ENCODE measurements at places on chromosomes 13 and 19.

GRCh38 chr19:35919306-35919705 lies 11.2 kb upstream of the TYROBP start:
- no peak for DNase-seq

DNA sequence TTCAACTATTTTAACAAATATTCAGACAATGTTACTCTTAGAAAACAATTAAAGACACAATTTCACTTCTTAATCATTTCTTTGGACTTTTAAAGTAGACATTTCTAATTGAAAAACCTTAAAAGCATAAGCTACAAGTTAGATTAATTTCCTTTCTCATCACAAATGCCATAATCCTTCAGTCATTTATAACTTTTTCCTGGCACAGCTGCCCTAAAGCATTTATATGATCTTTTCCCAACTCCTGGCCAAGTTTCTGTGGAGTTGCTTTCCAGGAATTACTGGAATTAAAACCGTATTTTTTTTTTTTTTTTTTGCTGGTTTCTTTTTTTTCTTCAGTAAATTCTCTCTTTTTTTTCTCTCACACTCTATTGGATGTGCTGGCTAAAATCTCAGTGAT lies 615.9 kb downstream of the TBC1D4 start:
- DNase-seq = no peak

GRCh38 chr19:51121257-51121656 lies 3.4 kb upstream of the SIGLEC9 start:
- peak; percentile 43 for DNase-seq

- no peak for DNase-seq
Measured at GRCh38 chr13:83086948-83087347, 795.3 kb downstream of the SLITRK1 start.

DNA sequence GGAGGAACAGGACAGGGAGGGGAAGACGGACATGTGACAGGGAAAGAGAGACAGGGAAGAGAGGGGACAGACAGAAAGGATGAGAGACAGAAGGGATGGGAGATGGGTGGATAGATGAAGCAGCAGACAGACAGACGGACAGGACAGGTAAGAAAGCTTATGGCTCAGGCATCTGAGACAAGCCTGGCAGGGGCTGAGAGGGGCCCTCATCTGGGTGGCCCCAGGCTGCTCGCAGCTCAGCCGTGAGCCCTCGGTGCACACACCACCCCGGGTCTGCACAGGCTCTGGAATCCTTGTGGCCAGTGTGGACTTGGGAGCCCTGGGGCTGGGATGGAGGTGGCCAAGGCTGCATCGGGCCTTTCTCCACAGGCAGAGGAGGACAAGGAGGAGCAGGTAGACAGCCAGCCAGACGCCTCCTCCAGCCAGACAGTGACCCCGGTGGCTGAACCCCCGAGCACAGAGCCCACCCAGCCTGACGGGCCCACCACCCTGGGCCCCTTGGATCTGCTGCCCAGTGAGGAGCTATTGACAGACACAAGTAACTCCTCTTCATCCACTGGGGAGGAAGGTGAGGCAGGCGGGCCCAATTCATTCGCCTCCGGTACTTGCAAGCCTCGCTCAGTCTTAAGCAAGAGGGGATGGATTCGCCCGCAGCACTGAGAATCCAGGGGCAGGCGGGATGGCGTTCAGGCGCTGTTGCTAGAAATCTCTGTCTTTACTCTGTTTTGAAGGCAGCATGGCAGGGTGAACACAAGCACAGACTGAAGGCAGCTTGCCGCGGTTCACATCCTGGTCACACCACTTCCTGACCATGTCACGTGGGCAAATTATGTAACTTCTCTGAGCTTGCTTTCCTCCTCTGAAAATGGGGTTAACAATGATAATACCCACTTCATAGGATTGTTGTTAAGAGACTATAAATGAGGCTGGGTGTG lies 14.0 kb downstream of the GRAMD1A start:
- peak; percentile 94 for DNase-seq

DNA sequence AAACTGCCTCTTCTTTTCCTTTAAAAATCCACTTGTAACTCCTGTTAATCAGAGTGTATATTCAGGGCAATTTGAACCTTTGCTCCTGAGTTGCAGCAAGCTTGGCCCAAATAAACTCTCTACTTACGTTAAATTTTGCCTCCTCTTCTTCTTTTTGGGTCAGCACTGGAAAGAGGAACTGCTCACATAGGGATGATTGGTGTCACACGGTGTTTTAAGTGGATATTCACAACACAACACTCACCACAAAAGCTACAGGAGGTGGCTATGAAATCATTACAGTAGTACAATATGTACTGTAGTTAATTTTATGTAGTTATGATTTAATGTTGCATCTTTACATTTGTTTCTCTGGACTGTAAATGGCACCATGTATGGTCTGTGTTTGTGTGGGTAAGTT lies 96.8 kb upstream of the DOCK9 start:
- DNase-seq = peak; percentile 37

- peak; percentile 60 for DNase-seq
Measured at GRCh38 chr19:50835785-50836542, 2.6 kb upstream of the KLK15 start.

- DNase-seq = peak; percentile 95
Measured at GRCh38 chr13:110471833-110472162, 89.7 kb downstream of the RAB20 start.

GRCh38 chr19:41688687-41689086 lies 617 bp upstream of the CEACAM7 start:
- DNase-seq = no peak

- no peak for DNase-seq
Measured at GRCh38 chr13:31786011-31786410, 46.7 kb downstream of the RXFP2 start.

GRCh38 chr19:18416778-18417249 lies 2.4 kb upstream of the SSBP4 start:
- peak; percentile 88 for DNase-seq

DNA sequence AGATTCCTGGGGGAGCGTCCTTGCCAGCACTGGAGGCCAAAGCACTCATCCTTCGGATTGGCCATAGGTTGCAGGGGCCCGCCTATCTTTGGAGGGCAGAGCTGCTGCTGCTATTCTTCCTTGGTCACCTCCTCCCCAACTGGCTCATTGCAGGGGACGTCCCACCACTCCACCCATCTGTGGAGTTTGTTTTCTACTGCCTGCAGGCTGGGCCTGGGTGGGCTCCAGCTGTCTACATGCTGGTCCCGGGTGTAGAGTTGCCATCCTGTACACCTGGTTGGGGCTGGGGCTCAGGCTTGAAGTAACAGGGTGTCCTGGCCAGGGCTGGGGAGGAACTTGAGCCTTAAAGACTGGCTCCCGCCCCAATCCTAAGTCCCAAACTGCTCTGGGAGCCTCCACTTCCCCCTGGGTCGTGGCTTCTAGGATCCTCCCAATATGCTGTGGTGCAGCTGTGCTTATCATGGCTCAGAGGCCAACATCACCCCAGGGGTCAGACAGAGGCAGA lies 2.1 kb downstream of the RNF225 start:
- DNase-seq = no peak

GRCh38 chr19:31485472-31485871 lies 136.2 kb upstream of the TSHZ3 start:
- DNase-seq = no peak

- no peak for DNase-seq
Measured at GRCh38 chr13:43520351-43520750, 266.4 kb downstream of the ENOX1 start.

- peak; percentile 97 for DNase-seq
Measured at GRCh38 chr19:38336638-38337359, 1.2 kb downstream of the CATSPERG start.

DNA sequence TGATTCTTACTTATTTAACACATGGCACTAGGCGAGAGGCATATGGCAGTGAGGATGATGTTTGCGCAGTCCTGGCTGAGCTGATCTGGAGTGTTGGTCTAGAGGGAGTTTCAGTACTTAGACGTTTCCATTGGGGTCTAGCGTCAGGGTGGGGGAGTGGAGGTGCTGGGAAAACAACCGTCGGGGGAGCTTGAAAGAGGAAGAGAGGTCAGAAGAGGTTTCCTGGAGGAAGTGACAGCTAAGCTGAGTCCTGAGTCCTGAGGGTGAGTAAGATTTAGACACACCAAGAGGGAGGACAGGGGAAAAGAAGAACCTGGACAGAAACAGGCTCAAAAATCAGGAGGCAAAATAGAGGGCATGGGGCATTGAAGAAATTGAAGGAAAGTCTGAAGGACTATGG lies 81.4 kb downstream of the ALOX5AP start:
- DNase-seq = peak; percentile 69

DNA sequence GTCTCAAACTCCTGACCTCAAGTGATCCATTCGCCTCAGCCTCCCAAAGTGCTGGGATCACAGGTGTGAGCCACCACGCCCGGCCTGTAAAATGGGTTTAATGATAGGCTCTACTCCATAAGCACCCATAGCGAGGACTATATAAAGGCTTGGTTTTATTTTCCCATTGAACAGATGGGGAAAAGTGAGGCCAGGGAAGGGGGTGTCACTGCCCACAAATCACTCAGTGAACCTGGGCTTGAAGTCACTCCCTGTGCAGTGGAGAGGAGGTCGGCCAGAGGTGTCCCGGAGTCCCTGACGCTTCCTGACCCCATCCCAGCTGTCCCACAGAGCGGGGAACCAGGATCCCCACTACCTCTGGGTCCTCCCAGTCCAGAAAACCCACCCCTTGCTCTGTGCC lies 14.9 kb downstream of the TLE2 start:
- no peak for DNase-seq

DNA sequence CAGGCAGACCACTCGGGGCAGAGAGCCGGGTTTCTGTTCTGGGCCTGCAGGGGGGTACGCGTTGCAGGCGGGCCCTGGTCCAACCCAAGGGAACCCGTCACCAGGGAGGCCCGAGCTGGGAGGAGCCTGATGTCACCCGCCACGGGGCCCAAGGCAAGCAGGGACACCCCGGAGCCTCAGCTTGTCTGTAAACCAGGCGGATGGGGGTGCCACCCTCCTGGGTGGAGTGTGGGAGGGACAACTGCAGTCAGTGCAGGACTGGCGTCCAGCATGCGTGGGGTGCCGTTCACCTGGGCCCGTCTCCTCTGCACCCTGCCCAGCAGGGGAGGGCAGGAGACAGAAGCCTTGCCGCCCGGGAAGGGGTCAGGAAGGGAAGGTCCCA lies 7.0 kb downstream of the CACTIN start:
- DNase-seq = no peak

- DNase-seq = no peak
Measured at GRCh38 chr19:47499863-47500830, 14.7 kb downstream of the NAPA start.

- DNase-seq = no peak
Measured at GRCh38 chr19:20321139-20321763, 154.2 kb downstream of the ZNF486 start.

- peak; percentile 50 for DNase-seq
Measured at GRCh38 chr19:29966588-29967249, 24.7 kb downstream of the URI1 start.

DNA sequence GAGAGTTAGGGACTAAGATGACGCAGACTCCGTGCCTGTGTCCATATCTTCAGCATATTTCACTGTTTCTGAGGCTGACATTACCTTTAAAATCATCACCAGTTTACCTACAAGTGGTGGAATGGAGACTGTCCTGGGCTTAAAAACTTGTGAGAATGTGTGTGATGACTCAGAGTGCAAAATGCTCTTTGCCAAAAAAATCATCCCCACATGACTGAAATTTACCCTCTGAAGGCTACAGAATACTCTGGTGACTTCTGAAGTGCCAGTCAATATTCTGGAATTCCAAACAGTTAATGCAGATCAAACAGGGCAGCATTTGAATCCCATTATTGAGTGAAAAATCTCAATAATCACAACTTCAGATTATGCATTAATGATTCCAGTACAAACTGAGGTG lies 901.4 kb downstream of the EFNB2 start:
- DNase-seq = no peak

GRCh38 chr19:49543032-49543431 lies 15.2 kb downstream of the RCN3 start:
- no peak for DNase-seq

DNA sequence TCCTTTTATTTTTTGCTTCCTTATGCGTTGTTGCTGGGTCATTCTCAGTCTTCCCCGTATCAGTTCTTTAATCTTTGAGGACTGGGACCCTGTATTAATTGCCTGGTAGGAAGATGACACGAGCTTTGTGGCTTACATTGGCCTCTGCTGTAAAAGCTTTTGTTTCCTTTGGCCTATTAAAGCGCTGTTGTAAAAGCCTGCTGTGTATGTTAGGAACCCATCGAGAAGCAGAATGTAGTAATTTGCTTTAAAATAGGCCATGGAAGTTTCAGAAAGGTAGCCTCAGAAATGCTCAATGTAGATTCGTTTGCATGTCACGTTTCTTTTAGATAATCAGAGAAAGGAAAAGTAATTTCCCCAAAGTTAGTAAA lies 257.5 kb upstream of the STARD13 start:
- DNase-seq = no peak

GRCh38 chr19:23314505-23315251 lies 64.5 kb upstream of the ZNF724 start:
- DNase-seq = no peak

DNA sequence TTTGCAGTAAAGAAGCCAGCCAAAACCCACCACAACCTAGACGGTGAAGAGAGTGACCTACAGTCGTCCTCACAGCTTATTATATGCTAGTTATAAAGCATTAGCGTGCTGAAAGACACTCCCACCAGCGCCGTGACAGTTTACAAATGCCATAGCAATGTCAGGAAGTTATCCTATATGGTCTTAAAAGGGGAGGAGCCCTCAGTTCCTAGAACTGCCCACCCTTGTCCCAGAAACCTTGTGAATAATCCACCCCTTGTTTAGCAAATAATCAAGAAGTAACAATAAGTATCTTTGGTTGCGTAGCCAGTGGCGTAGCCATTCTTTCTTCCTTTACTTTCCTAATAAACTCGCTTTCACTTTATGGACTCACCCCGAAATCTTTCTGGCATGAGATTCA lies 227.9 kb upstream of the ARGLU1 start:
- no peak for DNase-seq

DNA sequence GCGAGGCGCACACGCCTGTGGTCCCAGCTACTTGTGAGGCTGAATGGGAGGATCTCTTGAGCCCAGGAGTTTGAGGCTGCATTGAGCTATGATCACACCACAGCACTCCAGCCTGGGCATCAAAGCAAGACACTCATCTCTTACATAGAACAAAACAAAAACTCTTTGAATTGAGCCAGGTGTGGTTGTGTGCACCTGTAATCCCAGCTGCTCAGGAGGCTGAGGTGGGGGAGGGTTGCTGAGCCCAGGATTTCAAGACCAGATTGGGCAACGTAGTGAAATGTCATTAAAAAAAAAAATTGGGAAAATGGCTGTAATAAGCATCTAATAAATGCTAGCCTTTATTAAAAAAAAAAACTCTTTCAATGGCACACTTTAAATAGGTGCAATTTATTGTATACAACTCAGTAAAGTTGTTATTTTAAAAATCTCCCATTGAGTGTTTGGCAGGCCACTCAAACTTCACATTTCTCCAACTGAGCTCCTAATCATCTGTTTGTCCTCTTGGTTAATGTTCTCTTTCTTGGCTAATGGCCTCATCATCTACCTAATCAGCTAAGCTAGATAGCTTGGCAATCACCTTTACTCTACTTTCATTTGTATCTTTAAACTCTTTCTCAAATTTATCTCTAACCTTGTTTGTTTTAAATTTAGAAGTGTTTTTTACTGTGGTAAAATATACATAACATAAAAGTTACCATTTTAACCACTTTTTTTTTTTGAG lies 28.1 kb upstream of the HMGB1 start:
- DNase-seq = no peak

- DNase-seq = no peak
Measured at GRCh38 chr13:66407128-66407527, 823.0 kb downstream of the PCDH9 start.

All from MV-4-11 (cell line).